ENCODE measurements at places on chromosomes 5 and 9. TPM values are rescaled to one million over a fixed set of nuclear protein-coding genes. Genes with fewer than 3 reads are reported as not detected.

Gene C8G
- 2.2 TPM for total RNA-seq

Gene LHX3
- not detected for total RNA-seq

Gene SKP1
- 478 TPM for total RNA-seq

- no peak for DNase-seq
These were observed 31.8 kb upstream of the ERAP2 start for GRCh38 chr5:96844481-96844990.

DNA sequence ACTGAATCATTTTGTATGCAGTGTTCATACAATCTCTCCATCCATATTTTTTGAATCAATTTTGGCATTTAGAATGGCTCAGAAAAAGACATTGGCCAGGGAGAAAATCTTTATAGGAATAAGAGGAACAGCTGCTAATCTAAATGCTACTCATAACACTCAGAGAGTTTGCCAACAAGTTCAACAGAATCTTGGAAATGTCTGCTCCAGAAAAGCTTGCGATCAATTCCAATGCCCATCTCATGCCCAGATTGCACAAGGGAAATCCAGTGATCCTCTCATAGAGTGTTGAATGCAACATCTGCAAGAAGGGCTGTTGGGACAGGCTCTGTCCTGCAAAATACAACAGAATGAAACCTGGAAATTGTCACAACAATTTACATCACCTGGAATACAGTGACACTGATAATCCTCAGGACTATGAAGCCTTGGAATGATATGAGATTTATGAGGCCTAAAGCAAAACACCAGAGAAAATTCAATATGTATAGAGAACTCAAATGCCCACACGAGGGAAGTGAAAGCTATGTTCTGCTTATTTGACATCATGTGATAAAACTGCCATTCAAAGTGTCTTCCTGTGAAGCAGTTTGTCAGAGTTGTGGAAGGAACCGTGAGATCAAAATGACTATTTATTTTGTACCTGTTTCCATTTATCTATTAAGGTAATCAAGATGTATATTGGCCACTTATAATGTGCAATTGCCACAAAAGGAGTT, 190.1 kb downstream of the PARP8 start:
- DNase-seq = no peak

GRCh38 chr9:36866840-36867239, 167.2 kb downstream of the PAX5 start:
- DNase-seq = no peak

Measured in left ventricle myocardium superior (tissue), 1 donor.